ENCODE measurements at places on chromosomes 3 and 15.

- DNase-seq, result no peak
Observed at GRCh38 chr15:69793781-69794451, 303.8 kb downstream of the TLE3 start.

GRCh38 chr3:194148383-194148782, 12.4 kb downstream of the HES1 start:
- DNase-seq, result no peak

DNA sequence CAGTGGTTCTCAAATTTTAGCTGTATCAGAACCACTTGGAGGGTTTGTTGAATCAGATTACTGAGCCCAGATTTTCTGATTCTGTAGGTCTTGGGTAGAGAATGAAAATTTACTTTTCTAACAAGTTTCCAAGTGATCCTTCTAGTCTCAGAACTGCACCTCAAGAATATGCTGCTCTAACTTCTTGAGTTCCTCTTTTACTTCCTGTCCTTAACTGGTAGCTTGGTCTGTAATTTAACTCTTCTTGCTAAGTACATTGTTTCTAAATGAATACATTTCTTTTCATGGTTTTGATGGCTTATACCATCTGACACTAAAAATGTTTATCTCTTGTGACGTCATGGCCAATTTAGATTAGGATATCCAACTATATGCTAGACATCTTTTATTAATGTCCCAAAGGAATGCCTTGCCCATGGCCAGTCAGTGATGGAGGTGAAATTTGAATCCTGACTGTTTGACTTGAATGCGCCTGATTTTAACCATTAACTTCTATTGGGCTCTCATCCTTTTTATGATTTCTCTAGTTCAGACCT, 262.6 kb upstream of the NAALADL2 start:
- no peak for DNase-seq

DNA sequence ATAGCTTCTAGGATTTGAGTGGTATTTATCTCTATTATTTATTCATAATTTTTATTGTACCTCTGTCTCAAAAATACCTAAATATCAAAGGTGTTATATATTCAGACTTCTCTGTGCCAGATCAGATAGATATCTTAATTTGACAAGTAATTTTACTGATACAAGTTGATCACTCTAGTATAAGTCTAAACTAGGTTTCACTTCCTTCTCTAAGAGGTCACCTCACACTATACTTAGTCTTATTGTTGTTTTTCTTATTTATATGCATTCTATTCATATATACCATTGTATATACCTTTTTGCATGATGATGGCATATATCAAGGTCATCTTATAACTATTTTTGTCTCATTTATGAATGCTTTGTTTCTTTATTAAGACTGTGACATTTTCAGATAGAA, 26.4 kb upstream of the HGD start:
- no peak for DNase-seq

GRCh38 chr15:42373274-42373673, 14.0 kb downstream of the CAPN3 start:
- peak; percentile 17 for DNase-seq

GRCh38 chr3:146337991-146338390, 87.1 kb upstream of the PLSCR4 start:
- DNase-seq, result no peak

- DNase-seq, result no peak
Observed at GRCh38 chr3:105963161-105963560, 94.3 kb upstream of the CBLB start.

DNA sequence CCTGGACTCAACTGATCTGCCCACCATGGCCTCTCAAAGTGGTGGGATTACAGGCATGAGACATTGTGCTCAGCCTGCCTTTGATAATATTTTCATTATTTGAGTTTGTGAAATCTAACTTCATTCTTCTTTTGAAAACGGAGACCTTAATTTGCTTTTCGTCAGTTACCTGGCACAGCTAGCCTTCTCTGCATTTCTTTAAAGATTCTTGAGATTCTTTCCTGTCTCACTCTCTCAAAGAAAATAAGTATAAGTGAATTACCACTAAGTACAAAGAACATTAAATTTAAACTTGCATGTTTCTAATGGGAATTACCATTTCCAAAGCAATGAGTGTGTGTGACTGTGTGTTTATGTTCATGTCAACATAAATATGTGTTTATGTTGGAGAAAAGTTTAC, 187.9 kb downstream of the NFKBIZ start:
- no peak for DNase-seq

GRCh38 chr3:112413074-112413473, 80.1 kb downstream of the CD200 start:
- DNase-seq, result no peak

GRCh38 chr15:65583701-65584100, 27.2 kb downstream of the INTS14 start:
- peak; percentile 65 for DNase-seq

GRCh38 chr15:29024662-29025061, 138.9 kb downstream of the APBA2 start:
- no peak for DNase-seq

DNA sequence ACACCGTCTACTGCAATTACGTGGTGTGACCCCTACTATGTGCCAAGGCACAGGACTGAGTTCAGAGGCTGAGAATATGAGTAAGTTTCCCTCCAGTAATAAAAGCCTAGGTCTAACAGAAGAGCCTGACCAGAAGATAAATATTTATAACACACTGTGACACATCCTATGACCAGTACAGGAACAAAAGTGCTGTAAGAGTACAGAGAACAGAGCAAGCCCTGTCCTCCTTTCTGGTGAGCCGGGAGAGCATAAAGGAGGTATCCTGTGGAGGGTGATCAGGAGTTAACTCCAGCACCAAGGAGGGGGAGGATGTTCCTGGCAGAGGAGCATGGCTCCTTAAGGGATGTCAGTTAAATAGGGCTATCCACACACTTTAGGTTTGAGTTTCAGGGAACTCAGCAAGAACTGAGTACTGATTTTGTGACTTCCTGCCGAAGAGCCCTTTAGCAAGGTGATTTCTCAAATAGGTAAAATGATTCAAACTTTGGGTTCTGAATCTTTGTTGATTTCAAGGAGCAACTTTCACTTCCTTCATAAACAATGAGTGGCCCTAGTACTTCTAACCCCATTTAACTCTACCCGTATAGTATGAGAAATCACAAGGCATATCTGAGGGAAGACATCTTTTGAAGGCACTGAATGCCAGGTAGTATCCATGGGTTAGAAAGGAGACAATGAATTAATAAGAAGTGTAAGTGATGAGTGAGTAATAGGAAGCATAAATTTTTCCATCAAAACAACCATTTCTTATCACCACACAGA, 198.0 kb downstream of the THRB start:
- no peak for DNase-seq

DNA sequence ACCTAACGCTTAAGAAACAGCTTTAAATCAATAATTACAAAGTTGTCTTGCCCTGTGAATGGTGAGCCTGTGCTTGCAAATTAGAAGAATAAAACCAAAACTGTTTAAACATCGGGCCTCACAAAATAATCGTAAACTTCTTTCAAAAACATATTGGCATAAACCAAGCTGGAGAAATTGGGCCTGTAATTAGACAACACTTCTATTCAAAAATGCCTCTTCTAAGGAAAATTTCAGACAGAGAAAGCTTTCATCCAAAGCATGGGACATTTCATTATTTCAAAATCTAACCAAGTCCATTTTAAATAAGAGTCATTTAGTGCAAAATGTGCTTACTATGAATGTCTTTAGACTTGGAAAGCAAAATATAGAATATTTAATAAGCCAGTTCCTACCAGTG, 35.5 kb upstream of the GNB4 start:
- DNase-seq, result no peak

Measured in RPMI8226 (cell line).